ENCODE measurements at places on chromosomes 1 and 21.

DNA sequence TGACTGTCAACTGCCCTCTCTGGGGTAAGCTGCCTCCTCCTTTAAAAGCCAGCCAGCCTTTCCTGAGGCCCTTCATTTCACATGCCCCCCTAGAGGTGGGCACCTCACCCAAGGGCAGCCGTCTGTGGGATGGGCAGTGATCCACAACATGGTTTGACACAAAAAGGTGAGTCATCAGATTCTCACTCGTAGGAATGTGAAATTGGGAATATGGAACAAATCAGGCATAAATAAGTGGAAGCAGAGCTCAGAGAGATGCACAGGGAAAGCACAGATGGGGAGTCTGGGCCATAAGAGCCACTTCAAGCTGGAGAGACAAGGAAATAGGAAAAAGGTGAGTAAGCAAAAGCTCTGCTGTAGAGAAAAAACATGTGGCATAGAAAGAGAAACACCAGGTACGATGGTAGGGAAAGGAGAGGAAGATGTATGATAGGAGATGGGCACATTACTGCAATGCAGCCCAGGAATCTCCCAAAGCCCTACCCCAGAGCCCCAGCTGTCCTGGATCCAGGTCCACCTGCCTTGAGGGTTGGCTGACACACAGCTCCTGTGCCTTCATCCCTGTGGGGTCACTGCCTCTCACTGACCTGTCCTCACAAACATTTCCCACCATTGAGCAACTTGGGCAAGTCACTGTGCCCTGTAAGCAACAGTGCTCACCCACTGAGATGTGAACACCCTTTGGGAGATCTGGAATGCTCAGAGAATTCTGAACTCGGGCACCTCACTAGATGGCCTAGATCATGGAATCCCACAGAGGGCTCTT is 86.6 kb downstream of the ASTN1 start:
- no peak for DNase-seq

- no peak for DNase-seq
Measured at GRCh38 chr1:62765981-62766380, 18.0 kb upstream of the ATG4C start.

DNA sequence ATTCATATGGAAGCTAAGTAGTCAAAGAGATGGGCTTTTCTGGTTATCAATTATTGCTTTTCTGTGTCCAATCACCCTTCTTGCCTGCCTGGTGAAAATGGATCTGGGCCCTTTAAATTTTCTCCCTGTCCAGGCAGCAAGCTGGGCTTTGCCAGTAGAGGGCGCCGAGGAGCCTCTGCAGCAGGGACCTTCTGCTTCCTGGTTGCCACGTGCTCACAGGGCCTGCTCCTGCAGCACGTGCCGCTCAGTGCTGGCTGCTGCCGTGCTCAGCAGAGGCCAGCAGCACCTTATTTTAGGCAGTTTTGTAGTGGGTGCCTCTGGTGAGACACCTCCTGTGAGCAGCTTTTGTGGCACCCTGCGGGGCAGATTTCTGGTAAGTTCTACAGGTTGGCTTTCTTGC is 4.0 kb downstream of the ACTL8 start:
- peak; percentile 33 for DNase-seq

DNA sequence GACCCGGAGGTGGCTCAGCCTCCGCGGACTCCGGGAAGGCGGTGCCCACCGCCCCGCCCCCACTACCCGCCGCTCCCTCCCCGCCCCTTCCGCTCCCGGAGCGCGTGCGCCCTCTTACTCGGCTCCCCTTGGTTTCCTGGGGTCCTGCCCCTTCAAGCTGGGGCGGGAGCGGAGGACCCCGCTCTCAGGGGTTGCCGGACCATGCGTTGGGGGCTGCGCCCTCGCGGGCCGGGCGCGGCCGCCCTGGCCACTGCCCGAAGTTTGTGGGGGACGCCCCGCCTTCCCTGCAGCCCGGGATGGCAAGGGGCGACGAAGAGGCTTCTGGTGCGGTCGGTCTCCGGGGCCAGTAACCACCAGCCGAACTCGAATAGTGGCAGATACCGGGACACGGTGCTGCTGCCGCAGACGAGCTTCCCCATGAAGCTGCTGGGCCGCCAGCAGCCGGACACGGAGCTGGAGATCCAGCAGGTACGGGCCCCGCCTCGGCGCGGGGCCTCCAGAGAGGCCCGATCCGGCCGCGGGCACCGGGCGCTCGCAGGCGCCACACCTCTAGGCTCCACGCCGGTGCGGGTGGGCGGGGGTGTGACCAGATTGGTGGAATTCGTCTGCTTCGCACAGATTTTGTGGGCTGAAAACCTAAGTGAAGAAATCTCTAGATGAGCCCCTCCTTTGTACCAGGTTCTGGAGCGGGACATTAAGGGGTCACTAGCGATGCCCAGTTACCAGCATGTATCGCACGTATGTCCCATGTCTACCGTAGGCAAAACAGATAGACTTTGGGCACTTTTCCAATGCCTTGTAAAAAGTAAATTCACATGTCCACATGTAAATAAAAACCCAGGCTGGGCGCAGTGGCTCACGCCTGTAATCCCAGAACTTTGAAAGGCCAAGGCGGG is at the start of gene IARS2:
Gene IARS2, plus strand, starts transcription at position 117 of the 896 bp plus-strand sequence. Its CDS starts 85 bp downstream, at position 202.
- peak; percentile 80 for DNase-seq

- peak; percentile 49 for DNase-seq
Measured at GRCh38 chr1:231170875-231171274, 9.0 kb downstream of the TRIM67 start.

All from hematopoietic multipotent progenitor cell treated with erythropoietin and hydrocortisone succinate and interleukin-3 and kit ligand, for 8 days (in vitro differentiated cells).